ENCODE measurements at places on chromosomes 3 and 15. TPM values are rescaled to one million over a fixed set of nuclear protein-coding genes. Genes with fewer than 3 reads are reported as not detected.
A peak's percentile ranks its signal among the peaks of the same experiment; 100 is the strongest.

Gene EPHA3
- 0.18 TPM for total RNA-seq

DNA sequence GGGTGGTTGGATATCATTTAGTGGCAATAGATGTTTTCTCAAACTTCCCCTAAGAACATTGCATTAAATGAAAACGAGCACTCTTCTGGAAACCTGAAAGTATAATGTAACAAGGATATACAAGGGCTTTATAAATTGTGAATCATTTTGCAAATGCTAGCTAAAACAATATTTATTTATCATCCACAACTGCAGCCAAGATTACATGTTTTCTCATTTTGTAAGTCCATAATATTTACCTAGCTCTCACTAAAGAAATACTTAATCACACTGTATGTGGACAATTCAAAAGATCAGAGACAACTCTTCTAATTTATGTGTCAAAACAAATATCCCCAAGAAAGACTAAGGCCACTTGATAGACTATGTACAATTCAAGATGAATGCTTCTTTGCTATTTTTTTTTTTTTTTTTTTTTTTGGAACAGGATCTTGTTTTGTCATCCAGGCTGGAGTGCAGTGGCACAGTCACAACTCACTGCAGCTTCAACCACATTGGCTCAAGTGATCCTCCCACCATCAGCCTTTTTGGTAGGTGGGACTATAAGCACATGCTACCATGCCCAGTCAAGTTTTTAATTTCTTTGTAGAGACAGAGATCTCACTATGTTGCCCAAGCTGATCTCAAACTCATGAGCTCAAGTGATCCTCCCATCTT lies 427.7 kb upstream of the THBS1 start:
- no peak for DNase-seq
- no peak overlapping the region for H3K4me3 ChIP-seq
- H3K27ac ChIP-seq, result no peak overlapping the region
- peaks cover 13% of the 10 kb centered on the region for H3K4me1 ChIP-seq

GRCh38 chr15:90623854-90624253 lies 93.3 kb upstream of the BLM start:
- H3K27ac ChIP-seq, result no peak overlapping the region
- H3K4me1 ChIP-seq, result no peaks in the 10 kb centered on the region
- H3K27me3 ChIP-seq, result no peaks in the 10 kb centered on the region
- H3K36me3 ChIP-seq, result peaks cover 60% of the 10 kb centered on the region
- H3K4me3 ChIP-seq, result no peak overlapping the region

DNA sequence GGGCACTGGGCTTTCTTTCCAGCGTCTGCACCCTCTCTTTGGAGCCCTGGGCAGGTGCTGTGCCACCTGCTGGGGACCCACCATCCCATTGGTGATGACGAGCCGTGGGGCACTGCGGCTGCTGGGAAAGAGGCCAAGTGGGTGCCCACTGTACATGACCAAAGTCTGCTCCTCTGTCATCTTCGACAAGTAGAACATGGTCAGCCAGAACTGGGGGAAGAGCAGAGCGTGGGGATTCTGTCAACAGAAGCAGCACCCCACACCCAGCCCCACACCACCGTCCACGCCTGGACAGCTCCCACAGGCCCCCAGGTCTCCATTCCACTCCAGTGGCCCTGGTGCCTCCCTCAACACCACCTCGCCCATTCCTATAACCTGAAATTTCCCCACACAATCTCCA lies 9.7 kb downstream of the UROC1 start:
- no peak overlapping the region for H3K27ac ChIP-seq
- DNase-seq, result no peak
- H3K4me1 ChIP-seq, result no peaks in the 10 kb centered on the region
- no peak overlapping the region for H3K4me3 ChIP-seq

DNA sequence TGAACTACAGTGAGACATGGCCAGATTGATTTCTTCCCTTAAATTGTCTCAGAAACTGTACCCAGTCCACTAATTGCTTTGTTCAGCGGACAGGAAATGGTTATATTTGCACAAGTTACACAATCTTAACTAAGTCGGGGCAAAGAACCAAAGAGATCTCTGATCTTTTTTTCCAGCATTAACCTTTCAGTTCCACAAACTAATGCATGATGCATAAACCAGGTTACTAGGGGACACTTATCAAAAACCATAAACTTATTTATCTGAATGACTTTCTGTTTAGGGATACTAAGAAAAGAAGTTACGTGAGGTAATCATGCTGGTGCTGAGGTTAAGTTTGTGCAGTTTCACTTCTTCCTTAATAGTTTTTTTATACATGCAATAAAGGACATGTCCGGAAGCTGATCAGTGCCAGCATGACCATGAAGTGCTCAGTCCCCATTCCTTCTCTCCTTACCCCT lies 22.4 kb downstream of the FNDC3B start:
- H3K27me3 ChIP-seq, result no peaks in the 10 kb centered on the region
- H3K27ac ChIP-seq, result no peak overlapping the region
- no peak overlapping the region for H3K4me3 ChIP-seq
- H3K4me1 ChIP-seq, result peaks cover 14% of the 10 kb centered on the region
- H3K36me3 ChIP-seq, result peaks cover 5% of the 10 kb centered on the region

DNA sequence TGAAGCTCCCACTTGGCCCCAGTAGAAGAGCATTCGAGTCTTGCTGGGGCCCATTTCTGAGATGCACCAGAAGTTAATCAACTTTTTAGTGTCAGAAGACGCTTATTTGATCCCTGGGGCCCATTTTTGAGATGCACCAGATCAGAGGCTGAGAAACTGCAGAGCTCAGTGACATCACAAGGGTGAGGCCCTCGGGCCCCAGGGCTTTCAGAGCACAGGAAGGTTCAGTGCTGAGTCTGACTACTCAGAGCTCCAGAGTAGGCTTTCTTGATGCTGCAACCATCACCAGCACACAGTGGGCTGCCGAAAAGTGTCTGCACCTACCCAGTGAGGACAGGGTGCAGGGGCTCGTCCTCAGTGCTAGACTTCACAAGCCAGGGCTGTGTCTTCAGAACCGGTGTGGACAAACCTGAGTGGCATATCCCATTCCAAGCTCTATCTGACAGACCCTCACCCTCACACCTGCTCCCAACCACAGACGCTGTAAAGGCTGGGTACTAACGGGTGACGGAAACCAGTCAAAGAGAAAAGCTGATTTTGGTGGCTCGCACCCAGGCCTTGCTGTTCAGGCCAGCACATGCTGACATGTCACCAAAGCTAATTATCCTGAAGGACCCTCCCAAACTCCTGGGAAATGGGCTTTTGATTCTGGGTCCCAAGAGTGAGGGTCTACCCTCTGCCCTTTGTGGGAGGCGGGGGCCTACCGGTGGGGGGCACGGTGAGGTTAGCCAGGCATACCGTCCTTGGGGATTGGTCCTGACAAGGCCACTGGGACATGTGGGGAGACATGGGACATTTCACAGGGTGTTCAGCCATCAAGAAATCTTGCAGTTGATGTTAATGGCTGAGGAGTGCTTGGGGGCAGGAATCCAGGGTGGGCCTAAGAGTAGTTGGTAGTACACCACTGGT lies 83.0 kb downstream of the PDCD6IP start:
- H3K4me3 ChIP-seq, result no peak overlapping the region
- no peak overlapping the region for H3K27ac ChIP-seq
- no peaks in the 10 kb centered on the region for H3K36me3 ChIP-seq
- H3K4me1 ChIP-seq, result peaks cover 3% of the 10 kb centered on the region
- no peaks in the 10 kb centered on the region for H3K27me3 ChIP-seq

- H3K36me3 ChIP-seq, result no peaks in the 10 kb centered on the region
- no peaks in the 10 kb centered on the region for H3K4me1 ChIP-seq
- DNase-seq, result no peak
- no peaks in the 10 kb centered on the region for H3K27me3 ChIP-seq
Observed at GRCh38 chr3:81931265-81932251, 170.1 kb upstream of the GBE1 start.

- no peak overlapping the region for H3K27ac ChIP-seq
- no peaks in the 10 kb centered on the region for H3K4me1 ChIP-seq
- H3K36me3 ChIP-seq, result no peaks in the 10 kb centered on the region
- H3K27me3 ChIP-seq, result peaks cover 18% of the 10 kb centered on the region
- no peak for DNase-seq
- no peak overlapping the region for H3K4me3 ChIP-seq
Observed at GRCh38 chr3:186613637-186614265, 891 bp downstream of the AHSG start.

- no peak overlapping the region for H3K4me3 ChIP-seq
- peak; percentile 3 for DNase-seq
- no peak overlapping the region for H3K27ac ChIP-seq
- no peaks in the 10 kb centered on the region for H3K36me3 ChIP-seq
- H3K4me1 ChIP-seq, result no peaks in the 10 kb centered on the region
Observed at GRCh38 chr3:20121088-20121487, 64.9 kb downstream of the SGO1 start.

DNA sequence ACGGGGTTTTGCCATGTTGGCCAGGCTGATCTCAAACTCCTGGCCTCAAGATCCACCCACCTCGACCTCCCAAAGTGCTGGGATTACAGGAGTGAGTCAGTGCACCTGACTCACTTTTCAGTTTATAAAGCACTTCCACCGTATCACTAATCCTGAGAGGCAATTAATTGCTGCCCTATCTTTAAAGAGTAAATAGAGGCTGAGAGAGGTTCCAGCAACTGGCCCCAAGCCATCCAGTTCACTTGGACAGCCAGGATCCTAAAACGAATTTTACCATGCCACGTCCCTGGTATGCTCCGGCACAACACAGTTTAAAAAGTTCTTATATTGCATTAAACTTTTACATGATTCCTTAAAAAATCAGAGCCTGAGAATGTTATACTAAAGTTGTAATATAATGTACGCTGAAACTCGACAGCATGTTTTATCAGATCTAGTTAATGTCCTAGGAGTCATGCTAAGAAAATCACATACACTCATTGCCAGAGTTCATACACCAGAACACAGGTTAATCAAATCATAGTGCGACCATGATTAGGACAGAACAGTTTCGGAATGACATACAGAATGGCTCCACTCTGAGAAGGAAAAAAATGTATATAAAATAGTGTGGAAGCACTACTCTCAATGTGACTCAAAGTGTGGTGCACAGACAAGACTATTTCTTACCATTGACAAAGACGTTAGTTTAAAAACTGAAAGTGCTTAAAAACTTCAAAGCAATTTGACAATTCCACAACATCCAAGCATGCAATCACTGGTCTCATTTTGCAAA lies 125.4 kb downstream of the ULK4 start:
- H3K36me3 ChIP-seq, result no peaks in the 10 kb centered on the region
- 0 out of 2 replicates have a peak, but pooled peaks cover 2% of the 10 kb centered on the region for H3K4me1 ChIP-seq
- H3K27me3 ChIP-seq, result no peaks in the 10 kb centered on the region
- H3K4me3 ChIP-seq, result no peak overlapping the region

DNA sequence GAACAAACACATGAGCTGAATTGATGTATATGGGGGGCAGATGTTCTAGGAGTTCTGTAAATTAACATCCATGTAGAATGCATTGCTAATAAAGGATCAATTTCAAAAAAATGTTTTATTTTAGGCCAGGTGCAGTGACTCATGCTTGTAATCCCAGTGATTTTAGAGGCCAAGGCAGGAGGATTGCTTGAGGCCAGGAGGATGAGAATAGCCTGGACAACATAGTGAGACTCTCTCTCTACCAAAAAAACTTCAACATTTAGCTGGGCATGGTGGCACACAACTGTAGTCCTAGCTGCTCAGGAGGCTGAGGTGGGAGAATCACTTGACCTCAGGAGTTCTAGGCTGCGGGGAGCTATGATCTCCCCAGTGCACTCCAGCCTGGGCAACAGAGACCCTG lies 6.5 kb upstream of the NUP210 start:
- peaks cover 10% of the 10 kb centered on the region for H3K27me3 ChIP-seq
- no peaks in the 10 kb centered on the region for H3K36me3 ChIP-seq
- no peaks in the 10 kb centered on the region for H3K4me1 ChIP-seq
- no peak for DNase-seq
- no peak overlapping the region for H3K4me3 ChIP-seq

- peaks cover 7% of the 10 kb centered on the region for H3K36me3 ChIP-seq
- no peak for DNase-seq
- H3K4me3 ChIP-seq, result no peak overlapping the region
- no peaks in the 10 kb centered on the region for H3K27me3 ChIP-seq
- H3K4me1 ChIP-seq, result peaks cover 5% of the 10 kb centered on the region
- H3K27ac ChIP-seq, result no peak overlapping the region
Observed at GRCh38 chr3:43298292-43298691, 12.0 kb downstream of the SNRK start.
